ENCODE measurements at places on chromosomes 3 and 15.

DNA sequence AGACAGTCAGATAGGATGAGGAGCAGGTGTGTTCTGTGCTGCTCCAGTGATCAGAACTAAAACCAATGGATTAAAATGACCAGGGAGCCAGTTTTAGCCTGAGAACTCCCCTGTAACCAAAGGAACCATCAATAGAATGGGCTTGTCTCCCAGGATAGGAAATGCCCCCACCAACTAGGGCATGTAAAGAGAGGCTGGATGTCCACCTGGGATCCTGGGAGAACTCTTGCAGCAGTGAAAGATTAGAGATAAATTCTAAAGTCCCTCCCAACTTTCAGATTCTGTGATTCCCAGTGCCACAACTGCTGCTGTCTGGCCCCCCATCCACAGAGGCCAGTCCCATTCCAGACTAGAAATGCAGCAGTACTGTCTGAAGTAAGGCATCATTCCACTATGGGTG, 33.8 kb downstream of the HDC start:
- no peak for DNase-seq

DNA sequence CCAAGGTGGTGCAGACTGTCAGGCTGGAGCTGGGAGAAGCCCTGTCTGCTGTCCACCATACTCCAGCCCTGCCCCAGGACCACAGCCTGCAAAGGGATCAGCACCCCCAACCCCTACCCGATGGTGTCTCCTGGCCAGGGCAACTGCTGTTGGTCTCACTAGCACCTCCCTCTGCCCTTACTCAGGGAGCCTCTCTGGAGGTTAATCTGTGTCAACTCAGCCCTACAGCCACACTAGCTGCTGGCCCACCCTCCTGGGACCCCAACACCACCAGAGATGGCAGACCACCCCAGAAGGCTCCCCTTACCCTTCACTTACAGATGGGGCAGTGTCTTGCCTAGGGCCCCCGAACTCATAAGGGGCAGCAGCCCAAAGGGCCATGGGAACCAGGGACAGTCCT, 65.2 kb downstream of the TLE3 start:
- no peak for DNase-seq

GRCh38 chr3:30688776-30689641, 82.6 kb downstream of the TGFBR2 start:
- peak; percentile 35 for DNase-seq

- no peak for DNase-seq
Measured at GRCh38 chr3:155884292-155884691, 13.8 kb downstream of the GMPS start.

DNA sequence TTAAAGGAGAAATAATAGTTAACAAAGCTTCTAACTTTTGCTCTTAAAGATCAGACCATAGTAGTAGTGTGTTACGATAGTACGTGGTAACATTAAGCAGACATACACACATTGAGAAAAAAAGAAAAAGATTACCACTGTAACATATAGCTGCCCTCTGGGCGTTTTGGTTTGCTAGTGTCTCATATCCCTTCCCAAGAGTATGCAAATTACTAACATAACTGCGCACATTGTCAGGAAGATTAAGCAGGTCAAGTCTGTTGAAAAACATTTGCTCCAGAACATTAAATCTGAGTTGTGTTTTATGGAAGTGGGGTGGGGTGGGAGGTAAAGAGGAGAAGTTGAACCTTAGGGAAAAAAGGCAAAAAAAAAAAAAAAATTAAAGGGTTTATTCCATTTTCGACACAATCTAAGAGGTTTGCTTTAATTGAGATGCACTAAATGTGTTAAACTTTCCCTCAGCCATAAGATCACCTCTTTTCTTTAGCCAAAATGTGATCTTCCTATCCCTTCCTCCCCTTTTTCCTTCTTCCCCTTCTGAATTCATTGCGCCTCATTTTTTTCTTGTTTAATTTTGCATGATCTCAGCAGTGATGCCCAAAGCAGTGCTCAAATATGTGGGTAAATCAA, 1.5 kb upstream of the LRIG1 start:
- DNase-seq: no peak

GRCh38 chr3:44222337-44222736, 19.3 kb upstream of the TOPAZ1 start:
- no peak for DNase-seq

DNA sequence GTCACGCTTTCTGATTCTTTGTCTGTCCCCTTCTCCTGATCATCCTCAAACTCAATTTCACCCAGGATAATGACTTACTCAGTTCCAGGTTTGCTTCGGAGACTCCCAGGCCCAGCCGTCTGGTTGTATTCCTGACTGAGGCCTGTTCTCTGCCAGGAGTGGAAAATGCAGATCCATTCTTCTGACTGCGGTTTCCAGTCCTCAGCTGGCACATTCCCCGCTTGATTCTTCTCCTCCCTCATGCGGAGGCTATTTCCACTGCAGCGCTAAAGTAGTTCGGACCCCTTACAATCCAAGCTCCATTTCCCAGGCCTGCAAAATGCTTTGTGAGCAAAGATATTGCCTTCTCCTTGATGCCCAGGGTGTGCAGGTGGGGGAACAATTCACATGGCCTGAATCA, 47.2 kb upstream of the GALNT15 start:
- DNase-seq: no peak

GRCh38 chr3:170749765-170750477, 120.1 kb downstream of the RPL22L1 start:
- DNase-seq: no peak

DNA sequence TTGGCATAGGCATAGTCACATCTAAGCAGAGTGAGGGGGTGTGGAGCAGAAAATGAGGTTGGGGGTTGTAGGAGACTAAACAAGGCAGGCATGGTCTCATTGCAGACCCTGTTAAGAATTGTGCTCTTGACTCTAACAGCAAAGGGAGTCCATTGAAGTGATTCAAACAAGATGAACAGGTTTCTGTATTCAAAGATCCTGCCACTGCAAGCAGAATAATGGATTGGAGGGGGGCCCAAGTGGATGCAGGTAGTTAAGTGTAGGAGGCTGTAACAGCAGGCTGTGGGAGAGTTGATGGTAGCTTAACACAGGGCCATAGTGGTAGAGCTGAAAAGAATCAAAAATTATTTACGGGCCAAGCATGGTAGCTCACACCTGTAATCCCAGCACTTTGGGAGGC, 34.4 kb downstream of the CASR start:
- DNase-seq: no peak

- DNase-seq: peak; percentile 36
Measured at GRCh38 chr3:50272911-50273688, 4.2 kb downstream of the SEMA3B start.

GRCh38 chr15:76930831-76931396, 635 bp upstream of the RCN2 start:
- peak; percentile 52 for DNase-seq

GRCh38 chr15:43872416-43873020, 45.7 kb downstream of the WDR76 start:
- no peak for DNase-seq

- DNase-seq: no peak
Measured at GRCh38 chr3:110734524-110734923, 337.1 kb upstream of the NECTIN3 start.

DNA sequence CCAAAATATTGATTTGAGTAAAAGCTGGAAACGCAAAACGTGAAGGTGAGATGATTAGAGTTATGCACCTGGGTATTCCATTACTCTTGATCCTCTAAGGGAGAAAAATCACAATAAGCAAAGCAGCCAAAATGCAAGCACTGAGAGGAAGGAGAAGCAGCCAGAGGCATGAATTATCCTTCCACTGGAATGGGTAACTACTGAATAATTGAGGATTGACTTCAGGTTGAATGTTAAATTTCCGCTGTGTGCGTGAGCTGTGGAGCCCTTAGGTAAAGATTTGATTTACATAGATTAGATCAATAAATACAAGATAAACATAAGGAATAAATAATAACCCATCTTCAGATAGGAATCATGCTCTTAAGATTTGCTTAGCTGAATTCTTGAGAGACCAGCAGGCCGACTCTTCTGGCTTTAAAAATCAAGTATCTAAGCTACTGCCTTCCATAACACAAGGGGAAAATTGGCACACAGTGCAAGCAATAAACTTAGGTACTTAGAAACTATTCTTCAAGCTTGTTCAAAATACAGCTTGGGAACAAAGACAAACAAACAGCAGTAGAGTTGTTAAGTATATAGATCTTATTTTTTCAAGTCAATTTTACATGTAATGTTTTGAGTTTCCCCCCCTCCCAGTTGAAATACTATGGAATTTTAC, 1459.5 kb downstream of the ZPLD1 start:
- no peak for DNase-seq

GRCh38 chr3:194312743-194313281, 38.3 kb downstream of the CPN2 start:
- DNase-seq: no peak

DNA sequence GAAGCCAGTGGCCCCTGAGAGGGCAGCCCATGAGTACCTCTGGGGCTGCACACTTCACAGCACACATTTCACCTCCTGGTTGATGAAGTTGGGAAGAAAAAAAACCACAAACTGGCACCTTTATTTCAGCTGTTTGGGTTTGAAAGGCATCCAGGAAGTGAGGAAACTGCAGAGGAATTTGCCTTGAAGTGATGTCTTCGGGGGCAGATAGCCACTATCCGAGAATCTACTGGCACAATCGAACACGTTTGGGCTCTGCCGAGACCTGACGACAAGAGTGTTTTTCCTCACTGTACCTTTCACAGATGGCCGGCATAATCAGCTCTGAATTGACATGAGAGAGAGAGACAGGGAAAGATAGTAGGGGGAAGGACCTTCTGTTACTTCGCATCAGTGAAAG, 59.7 kb downstream of the LRIG1 start:
- DNase-seq: no peak

DNA sequence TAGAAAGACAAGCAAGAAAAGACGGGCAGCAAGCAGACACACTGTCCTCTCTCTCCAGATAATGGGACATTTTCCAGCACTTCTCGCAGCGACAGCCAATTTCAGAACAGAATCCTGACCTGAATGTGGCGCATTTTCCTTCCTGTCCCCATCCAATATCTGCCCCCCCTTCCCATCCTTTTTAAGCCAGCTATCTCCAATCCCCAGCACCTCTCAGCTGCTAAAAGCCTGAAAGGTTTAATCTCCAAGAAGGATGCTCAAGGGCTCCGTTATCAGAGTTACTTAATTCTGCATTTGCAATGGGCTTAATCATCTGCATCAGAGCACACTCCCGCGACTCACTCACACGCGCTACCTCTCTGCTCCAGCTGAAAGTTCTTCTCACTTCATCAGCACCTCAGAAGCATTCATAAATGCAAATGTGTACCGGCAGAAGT, 50.5 kb downstream of the SRGAP3 start:
- DNase-seq: no peak

DNA sequence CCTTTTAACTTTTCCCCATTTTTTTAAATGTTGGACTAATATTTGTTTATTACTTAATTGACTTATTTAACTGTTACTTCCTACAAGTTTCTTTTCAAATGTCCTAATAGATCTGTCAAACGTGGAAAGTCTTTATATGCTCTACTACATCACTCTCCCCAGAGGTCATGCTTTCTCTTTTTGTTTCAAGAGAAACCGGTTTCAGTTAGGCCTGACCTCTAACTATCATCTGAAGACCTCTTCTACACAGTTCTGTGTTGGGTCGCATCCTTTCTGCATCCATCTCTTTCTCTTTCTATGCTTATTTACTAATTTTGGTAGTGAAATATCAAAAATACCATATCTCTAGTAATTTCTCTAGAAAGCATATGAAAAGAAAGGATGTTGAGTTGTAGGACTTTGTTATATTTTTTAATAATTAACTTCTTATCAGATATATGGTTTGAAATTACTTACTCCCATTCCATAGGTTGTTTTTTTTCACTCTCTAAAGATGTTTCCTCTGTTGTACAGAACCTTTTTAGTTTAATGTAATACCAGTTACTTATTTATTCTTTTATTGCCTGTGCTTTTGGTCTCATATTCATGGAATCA, 781.2 kb upstream of the ARPP21 start:
- no peak for DNase-seq

- no peak for DNase-seq
Measured at GRCh38 chr3:191972714-191973398, 511.9 kb downstream of the PYDC2 start.

DNA sequence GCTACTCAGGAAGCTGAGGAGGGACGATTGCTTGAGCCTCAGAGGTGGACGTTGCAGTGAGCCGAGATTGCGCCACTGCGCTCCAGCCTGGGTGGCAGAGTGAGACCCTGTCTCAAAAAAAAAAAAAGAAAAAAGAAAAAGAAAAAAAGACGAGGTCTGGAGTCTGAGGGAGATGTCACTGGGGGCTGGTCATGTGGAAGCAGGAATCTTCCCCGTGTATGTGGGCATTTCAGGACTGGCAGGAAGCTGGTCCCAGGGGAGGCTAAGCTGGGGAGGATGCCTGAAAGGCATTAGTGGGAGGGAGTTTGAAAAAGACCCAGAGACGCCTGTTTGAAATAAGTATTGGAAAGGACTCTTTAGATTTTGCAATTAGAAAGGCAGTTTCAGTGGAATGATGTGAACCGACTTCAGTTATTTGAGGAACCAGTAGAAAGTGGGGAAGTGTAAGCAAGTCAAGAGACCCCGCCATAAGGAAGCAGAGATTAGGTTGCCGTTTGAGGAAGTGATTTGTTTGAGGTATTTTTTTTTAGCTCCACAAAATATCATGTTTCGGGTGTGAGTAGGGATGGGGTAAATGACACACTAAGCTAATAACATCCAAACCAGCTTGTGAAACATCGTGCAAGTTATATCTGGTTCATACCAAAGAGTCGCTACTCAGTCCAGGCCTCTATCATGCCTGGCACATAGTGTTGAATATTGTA, 55.5 kb downstream of the ST6GAL1 start:
- DNase-seq: no peak

GRCh38 chr3:33134026-33134625, 20.3 kb downstream of the CRTAP start:
- no peak for DNase-seq

DNA sequence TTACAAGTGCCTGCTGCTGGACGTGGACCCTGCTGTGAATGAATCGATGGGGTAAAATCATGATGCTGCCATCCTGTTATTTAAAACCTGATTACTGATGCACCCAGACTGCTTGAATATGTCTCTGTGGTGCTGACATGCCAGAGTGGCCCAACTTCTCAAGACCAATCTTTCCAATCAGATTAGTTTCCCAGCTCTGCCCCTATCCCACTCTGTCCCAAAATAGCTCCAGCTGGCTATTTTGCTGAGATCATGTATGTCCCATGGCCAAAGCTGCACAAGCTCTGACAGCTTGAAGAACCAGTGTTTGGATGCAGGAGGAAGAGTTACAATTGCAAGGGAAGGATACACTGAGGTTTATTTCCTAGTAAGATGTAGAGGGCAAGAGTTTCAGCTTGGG, 153.6 kb downstream of the TMEM108 start:
- no peak for DNase-seq

DNA sequence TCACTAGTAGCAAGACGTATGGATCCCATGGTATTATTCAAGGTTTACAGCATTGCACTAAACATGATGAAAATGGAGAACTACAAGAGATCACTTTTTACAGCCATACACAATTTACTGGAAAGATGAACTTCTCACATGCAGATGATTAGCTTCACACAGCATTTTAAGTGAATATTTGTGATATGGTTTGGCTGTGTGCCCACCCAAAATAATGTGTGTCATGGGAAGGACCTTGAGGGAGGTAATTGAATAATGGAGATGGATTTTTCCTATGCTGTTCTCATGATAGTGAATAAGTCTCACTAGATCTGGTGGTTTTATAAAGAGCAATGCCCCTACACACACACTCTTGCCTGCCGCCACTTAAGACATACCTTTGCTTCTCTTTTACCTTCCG, 662.0 kb upstream of the CCDC54 start:
- no peak for DNase-seq

Data from NCI-H526 treated with DMSO at 0.1 percent for 48 hours (cell line).